ENCODE measurements at places on chromosomes 4 and X.

GRCh38 chr4:99504804-99505502 lies 5.9 kb upstream of the C4orf17 start:
- DNase-seq = no peak

- peak; percentile 60 for DNase-seq
Observed at GRCh38 chr4:1767770-1768366, 25.2 kb upstream of the FGFR3 start.

DNA sequence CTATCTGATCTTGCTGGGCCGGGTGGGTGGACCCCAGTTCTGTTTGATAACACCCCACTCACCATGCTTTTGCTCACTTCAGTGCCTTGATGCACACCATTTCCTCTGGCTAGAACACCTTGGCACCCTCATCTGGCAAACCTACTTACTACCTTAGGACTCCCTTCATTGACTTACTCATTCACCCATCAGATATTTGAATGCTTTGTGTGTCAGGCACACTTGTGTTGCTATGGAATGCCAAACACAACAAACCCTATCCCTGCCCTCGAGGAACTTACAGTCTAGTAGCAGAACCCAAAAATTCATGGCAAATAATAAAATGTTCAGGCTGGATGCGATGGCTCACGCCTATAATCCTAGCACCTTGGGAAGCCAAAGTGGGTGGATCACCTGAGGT lies 13.9 kb downstream of the CCNG2 start:
- DNase-seq = no peak

DNA sequence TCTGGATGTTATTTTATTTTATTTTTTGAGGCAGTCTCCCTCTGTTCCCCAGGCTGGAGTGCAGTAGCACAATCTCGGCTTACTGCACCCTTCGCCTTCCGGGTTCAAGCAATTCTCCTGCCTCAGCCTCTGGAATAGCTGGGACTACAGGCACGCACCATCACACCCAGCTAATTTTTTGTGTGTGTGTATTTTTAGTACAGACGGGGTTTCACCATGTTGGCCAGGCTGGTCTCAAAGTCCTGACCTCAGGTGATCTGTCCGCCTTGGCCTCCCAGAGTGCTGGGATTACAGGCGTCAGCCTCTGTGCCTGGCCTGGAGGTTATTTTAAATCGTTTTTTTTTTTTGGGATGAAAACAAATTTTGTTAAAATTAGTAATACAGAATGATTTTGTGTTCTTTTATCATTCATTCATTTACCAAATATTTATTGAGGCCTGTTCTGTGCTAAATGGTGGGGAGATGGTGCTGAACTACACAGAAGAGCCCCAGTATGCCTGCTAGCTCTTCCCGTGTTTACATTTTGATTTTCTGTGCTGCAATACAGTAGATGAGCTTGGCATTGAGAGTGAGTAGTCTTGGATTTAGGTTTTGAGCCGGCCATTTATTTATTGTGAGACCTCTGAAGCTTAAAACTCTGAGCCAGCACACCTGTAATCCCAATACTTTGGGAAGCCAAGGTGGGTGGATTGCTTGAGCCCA lies 22.7 kb downstream of the ADD1 start:
- no peak for DNase-seq

DNA sequence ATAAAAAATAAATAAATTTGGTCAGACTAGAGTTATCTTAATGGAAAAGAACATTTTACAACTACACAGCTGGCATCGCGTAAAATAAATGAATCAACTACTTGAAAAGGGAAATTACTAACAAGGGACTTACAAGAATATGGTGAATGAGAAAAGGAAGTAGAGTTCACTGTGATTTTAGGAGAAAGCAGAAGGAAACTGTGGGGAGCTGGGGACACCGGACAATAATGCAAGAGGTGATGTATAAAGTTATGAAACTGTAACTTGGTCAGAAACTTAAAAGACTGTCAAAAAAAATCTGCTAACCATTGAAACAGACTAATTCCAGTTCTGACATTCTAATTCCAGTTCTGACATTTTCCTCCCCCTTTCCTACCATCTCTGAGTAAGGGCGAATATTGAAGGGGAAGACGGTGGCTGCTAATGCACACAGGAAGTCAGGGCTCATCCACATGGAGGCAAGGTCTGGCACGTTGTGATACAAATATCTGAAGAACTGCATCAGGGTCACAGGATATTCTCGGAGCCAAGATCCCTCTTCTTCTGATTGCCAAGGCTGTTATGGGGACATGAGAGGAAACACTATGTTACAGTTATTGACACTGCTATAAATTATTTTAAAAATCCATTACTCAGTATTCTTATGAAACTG lies 170.5 kb downstream of the CDS1 start:
- DNase-seq = no peak

DNA sequence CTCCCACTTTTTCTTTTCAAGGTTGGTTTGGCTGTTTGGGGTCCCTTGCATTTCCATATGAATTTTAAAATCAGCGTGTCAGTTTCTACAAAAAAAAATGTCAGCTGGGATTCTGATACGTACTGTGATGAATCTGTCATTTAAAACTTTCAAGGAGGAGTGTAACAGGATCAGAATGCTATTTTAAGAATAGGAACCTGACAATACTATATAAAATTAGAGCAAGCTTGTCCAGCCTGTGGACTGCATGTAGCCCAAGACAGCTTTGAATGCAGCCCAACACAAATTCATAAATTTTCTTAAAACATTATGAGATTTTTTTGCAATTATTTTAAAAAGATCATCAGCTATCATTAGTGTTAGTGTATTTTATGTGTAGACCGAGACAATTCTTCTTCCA lies 56.5 kb downstream of the TMEM164 start:
- DNase-seq = no peak

GRCh38 chr4:93731456-93731855 lies 97.1 kb upstream of the ATOH1 start:
- DNase-seq = no peak

DNA sequence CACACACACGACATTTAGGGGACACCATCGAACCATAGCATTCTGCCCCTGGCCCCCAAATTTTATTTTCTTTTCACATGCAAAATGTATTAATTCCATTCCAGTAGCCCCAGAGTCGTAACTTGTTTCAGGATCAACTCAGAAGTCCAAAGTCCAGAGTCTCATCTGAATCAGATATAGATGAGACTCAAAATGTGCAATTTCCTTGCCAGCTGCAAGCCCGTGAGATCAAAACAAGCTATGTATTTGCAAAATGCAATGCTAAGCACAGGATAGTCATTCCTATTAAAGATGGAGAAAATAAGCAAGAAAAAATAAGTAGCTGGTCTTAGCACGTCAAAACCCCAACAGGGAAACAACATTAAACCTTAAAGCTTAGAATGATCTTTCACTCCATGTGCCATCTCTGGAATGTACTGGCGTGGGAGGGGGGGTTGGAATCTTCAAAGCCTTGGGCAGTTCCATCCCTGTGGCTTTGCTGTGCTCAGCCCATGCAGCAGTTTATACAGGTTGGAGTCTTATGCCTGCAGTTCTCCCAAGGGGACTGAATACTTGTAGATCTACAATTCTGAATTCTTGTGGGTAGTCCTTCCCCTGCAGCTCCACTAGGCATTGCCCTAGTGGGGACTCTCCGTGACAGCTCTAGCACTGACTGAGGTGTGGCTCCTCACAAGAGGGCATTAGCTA lies 47.7 kb upstream of the SYTL5 start:
- DNase-seq = no peak

DNA sequence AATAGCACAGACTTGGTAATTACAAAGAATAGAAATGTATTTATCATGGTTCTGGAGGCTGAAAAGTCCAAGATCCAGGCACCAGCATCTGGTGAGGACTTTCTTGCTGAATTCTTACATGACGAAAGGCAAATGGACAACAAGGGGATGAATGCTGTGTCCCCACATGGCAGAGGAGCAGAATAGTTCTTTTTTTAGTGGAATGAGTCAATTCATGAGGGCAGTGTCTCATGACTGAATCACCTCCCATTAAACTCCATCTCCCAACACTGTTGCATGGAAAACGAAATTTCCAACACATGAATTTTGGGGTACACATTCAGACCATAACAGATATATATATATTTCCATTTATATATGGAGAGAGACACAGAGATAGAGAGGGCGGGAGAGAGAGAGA lies 628.3 kb downstream of the TRIML1 start:
- no peak for DNase-seq

DNA sequence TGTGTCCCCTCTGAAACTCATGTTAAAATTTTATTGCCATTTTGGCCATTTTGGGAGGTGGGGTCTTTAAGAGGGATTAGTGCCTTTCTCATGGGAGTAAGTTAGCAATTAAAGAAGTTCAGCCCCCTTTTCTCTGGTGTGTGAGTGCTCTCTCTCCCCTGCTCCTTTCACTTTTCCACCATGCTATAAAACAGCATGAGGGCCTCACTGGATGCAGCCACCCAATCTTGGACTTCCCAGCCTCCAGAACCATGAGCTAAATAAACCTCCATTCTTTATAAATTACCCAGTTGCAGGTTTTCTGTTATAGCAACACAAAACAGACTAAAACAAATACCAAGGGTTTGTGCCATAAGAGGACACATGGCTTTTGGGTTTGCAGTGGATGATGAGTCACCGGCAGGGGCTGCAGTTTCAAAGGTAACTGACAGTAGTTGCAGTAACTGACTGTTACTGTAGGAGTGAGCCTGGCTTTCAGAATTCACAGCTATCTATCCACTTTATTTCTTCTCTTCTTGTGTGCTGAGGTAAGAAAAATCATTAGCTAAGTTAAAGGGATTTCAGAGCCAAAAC lies 121.5 kb downstream of the PPEF1 start:
- no peak for DNase-seq

All from neural crest cell (in vitro differentiated cells).